ENCODE measurements at places on chromosomes 1 and 21.

- no peak for DNase-seq
Measured at GRCh38 chr21:42471716-42472330, 24.2 kb downstream of the RSPH1 start.

DNA sequence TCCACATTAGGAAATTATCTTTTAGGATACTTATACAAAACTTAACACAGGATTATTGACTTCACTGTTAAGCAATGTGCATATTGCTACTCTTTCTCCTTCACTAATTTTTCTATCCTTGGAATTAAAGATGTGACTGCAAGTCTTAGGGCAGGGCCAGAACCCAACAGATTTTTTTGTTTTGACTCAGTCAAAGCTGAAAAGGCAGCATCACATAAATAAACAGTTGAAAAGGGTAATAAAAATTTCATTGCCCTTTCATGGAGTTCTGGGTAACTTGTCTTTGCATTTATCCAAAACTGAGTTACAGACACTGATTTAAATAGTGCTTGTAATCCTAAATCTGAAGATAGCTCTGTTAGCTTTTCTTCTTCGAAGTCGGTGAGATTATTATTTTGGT is 1.9 kb upstream of the TMEM35B start:
- DNase-seq, result no peak

DNA sequence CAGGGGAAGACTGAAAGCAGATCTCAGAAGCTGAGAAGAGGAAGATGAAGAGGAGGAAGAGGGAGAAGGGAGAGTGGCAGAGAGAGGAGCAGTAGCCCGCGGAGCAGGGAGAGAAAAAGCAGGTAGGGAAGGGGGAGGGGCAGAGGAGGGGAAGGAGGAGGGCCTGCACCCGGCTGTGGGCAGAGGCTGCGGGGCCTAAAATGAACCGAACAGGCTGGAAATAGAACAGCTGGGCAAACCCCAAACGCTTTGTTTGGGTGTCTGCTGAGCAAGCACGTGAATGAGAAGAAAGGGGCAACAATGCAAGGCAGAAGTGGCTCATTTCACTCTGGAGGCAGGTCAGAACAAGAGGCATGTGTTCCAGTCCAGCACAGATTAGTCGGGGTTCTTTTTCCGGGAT is 33.5 kb downstream of the KCNC4 start:
- DNase-seq, result no peak

DNA sequence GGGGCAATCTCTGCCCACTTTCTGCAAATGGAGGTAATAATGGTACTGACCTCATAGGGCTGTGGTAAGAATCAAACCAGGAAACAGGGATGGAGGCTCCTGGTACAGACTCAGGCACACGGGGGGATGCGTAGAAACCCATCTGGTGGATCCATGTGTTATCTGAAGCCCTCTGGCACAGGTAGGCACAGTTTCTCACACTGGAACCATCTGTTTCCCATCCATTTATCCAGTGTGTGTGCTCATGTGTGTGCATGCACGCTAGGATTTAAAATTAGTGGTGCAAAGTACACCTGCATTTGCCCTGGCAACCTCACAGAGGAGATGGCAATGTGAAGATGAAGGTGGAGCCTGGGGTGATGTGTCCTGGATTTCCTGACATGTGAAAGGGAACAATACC is 103.3 kb downstream of the RAVER2 start:
- DNase-seq, result no peak

- no peak for DNase-seq
Measured at GRCh38 chr1:152946248-152946647, 758 bp upstream of the SPRR5 start.

DNA sequence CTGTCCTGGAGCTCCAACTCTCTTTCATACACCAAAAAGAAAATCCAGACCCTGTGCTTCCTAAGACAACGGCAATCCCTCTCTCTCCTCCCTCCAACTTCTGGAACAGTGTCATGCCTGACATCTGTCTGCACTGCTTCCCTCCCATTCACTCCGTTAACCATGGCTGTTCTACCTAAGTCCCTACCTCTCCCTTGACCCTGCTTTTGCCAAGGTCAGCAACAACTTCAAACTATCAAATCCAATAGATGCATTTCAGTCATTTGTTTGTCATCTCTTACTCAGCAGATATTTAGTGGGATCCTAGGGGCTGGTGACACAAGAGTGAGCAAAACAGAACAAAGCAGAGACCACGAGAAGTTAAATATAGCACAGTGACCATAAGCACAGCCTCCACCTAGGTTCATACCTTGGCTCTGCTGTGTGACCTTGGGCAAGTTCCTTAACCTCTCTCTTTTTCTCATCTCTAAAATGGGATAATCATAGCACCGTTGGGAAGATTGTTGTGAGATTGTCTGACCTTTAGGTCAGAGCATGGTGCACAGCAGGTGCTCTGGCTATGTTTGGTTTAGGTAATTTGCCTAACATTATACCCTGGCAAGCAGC is 88.9 kb downstream of the TMEM53 start:
- no peak for DNase-seq

All from AG04449 (cell line).